ENCODE measurements at places on chromosomes 7 and 10.
A peak's percentile ranks its signal among the peaks of the same experiment; 100 is the strongest.

- DNase-seq, result no peak
- no peak overlapping the region for H3K4me3 ChIP-seq
- no peaks in the 10 kb centered on the region for H3K27me3 ChIP-seq
- H3K36me3 ChIP-seq, result peaks cover 6% of the 10 kb centered on the region
- H3K27ac ChIP-seq, result no peak overlapping the region
Measured at GRCh38 chr7:17329440-17329839, 31.0 kb downstream of the AHR start.

DNA sequence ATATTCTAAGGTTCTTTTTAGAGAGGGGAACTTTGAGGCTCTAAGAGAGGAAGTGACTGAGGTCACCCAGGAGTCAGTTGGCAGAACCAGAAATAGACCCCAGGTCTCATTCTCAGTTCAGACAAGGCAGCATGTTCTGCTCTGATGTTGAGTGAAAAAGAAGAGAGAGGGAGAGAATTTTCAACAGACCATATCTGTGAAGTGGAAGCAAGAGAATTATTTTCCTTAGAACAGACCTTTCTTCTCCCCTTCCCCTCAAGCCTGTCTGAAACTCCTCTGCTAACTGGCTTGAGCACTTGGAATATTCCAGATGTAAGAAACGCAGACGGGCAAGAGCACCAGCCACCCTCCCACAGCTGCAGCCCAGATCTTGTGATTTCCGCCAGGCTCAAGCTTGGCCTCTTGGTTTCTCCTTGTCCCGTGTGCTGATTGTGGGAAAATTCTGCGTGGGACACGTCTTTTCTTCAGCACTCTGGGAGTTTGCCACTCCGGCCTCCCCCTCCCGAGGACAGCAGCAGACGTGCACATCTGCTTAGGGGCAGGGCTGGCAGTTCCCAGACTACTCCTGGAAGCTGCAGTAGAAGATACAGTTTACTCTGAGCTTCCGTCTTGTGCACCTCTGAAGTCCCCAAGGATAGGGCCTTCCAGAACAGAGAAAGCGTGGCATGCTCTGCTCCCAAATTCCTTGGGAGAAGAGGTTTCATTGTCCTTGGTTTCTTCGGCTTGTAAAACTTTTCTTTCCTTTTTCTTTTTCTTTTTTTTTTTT is 22.7 kb upstream of the IKZF1 start:
- DNase-seq, result no peak
- no peaks in the 10 kb centered on the region for H3K27me3 ChIP-seq
- peaks cover 29% of the 10 kb centered on the region for H3K4me1 ChIP-seq

- no peak overlapping the region for H3K27ac ChIP-seq
- H3K27me3 ChIP-seq, result no peaks in the 10 kb centered on the region
- no peak for DNase-seq
- H3K4me1 ChIP-seq, result peaks cover 7% of the 10 kb centered on the region
Measured at GRCh38 chr7:36686499-36686898, 37.8 kb downstream of the AOAH start.

DNA sequence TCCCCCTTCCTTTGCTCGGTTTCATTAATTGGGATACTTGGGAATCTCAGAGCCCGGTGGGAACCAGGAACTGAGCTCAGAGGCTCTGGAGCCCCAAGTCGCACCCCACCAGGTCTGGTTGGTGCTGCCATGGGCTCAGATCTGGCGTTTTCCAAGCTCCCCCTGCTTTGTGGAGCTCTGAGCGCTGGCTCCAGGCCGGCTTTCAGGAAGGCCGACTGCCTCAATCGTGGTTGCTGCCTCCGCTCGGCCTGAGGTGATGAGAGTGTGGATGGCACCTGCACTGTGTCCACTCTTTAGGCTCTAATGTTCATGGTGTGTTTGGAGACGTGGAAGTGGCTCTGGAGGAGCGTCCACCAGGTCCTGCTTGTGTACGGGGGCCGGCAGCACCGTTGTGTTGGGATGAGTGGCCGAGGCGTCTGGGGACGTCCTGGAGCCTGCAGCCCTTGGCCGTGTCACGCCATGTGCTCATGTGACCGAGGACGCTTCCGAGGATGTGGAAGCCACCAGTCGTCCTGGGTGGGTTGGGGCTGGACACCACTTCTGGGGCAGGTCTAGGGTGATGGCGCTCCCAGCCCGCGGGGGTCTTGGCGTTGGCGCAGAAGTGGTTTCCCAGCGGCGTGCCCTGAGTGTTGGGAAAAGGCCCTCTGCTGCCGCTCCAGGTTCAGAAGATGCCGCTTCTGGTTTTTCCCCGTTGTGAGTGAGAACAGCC is 8.2 kb downstream of the INPP5A start:
- no peak for DNase-seq
- H3K27ac ChIP-seq, result peak overlapping the region; percentile 74
- H3K4me3 ChIP-seq, result no peak overlapping the region
- peaks cover 60% of the 10 kb centered on the region for H3K4me1 ChIP-seq
- no peaks in the 10 kb centered on the region for H3K36me3 ChIP-seq
